NCI-H2227 treated with DMSO at 0.1 percent for 48 hours (cell line): ENCODE measurements at places on chromosomes 16 and 17.

DNA sequence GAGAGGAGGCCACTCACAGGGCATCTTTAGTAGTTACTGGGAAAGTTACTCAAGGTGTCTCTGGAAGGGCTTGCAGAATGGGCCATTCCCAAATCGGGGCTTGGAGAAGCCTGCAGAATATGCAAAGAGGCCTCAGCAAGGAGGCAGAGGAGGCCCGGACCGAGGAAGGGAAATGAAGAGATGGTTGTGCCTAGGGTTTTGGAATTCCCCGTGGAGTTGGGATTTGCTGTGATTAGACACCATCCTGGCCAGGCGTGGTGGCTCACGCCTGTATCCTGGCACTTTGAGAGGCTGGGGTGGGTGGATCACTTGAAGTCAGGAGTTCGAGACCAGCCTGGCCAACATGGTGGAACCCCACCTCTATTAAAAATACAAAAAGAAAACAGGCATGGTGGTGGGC is 193.0 kb downstream of the IRF8 start:
- no peak for DNase-seq

DNA sequence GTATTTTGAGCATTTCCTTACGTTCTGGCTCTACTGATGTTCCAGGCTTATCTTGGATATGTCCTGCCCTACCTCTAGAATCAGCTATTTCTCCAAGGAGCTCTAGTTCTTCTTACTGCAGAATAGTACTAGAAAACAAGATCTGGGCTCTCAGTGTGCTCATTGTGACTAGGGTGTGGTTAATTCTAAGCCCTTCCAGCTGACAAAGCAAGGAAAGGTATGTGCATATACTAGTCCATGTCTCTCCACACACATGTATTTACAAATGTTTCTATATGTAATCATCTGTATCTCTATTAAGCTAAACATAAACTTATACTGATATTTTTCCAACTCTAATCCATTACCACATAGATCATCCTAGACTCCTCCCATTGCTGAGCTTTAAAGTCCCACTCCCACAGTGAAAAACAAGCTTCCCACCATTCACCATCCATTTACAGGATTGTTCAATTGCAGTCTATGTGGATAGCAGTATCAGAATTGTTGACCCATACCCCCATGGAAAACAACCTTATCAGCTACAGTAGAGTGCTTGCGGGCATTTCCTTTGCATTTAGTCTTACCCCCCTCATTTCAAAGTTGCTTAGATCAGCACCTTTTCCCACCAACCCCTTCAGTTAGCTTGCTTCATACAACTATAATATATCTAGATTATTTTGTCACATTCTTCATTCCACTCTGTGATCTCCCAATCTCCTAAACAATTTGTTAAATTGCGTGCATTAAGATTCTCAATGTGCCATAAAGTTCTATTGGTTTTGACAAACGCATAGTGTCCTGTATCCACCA is 194.5 kb downstream of the SOX9 start:
- DNase-seq, result no peak

DNA sequence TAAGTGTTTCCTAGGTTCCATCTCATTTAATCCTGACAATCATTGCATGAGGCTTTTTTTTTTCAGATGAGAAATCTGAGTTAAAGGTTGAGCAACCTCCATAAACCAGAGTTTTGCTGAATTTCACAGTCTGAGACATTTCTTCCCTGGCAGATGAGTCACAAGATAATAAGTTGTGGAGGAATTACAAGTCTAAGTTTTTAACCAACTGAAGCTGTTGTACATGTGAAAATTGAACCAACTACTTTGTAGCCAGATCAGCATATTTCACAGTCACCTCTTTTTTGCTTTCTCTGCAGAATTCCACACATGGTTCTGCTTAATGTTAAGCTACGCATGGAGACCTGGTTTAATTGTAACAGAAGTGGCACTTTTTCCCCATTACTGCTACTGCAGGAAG is 765.6 kb downstream of the CDH11 start:
- DNase-seq, result no peak

DNA sequence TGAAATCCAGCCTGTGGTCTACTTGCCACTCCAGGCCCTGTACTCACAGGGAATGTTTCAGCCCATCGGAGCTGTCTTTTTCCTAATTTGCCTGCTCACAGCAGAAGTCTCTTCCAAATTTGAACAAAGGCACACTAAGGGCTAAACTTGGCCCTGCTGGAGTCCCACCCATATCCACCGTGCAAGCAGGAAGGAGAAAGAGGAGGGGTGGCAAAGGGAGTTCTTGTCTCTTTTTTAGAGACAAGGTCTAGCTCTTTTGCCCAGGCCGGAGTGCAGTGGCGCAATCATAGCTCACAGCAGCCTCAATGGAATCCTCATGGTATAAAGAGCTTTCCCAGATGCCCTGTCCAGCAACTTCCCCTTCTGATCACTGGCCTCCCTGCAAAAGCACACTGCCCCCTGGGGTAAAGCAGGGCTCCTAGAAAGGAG is 2.7 kb upstream of the PRM1 start:
- DNase-seq, result no peak

DNA sequence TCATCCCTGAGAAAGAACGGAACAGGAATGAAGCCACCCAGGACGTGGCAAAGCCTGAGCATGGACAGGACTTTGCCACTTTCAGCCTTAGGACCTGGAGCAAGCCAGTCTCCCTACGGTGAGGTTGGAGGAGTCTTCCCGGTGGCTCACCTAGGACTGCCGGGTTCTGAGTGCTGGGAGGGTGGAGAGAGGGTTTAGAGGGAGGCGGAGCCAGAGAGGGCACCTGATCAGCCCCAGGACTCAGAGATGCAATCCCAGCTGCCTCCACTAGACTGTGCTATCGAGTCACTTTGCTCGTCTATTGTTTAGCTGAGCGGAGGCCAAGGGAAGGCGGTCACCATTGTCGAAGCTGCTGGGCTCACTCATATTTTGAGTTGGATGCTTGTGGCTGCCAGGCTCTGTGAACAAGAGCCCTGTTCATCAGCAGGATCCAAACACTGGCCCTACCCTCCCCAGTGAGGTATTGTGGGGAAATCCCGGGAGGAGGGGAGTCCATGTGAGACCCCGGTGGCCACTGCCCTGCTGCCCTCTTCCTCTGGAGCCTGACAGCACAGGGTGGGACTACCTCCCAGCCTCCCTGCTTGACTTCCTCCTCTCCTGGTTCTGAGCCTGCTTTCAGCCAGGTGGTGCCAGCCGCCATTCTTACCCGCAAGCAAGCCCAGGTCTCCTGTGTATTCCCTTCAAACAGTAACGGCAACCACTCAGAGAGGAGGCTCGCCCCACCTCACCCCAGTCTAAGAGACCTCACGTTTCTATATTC is 7.0 kb downstream of the KRT14 start:
- DNase-seq, result no peak

- DNase-seq, result no peak
Observed at GRCh38 chr16:11190588-11191560, 65.1 kb downstream of the SOCS1 start.

DNA sequence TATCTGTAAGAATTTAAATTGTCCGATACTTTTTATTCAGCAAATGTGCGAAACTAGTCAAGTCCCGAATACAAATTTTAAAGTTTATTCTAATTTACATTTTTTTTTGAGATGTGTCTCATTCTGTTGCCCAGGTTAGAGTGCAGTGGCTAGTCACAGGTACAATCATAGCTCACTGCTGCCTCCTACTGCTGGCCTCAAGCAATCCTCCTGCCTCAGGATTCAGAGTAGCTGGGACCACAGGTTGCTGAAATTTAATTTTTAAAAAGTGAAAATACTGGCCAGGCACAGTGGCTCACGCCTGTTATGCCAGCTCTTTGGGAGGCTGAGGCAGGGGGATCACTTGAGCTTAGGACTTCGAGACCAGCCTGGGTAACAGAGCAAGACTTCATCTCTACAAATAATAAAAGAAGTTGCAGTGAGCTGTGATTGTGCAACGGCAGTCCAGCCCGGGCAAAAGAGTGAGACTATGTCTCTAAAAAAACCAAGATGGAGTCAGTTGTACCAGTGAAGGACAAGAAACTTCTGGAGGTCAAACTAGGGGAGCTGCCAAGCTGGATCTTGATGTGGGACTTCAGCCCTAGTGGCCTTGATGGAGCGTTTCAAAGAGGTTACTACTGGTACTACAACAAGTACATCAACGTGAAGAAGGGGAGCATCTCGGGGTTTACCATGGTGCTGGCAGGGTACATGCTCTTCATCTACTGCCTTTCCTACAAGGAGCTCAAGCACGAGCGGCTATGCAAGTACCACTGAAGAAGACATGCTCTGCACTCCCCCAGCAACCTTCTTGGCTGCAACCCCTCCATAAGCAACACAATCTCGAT is 5.6 kb downstream of the POLG2 start:
- DNase-seq, result no peak

- no peak for DNase-seq
Observed at GRCh38 chr17:29949696-29950095, 8.3 kb downstream of the EFCAB5 start.

GRCh38 chr16:70749681-70750601 is 51.0 kb downstream of the VAC14 start:
- DNase-seq, result peak; percentile 18

GRCh38 chr16:4046221-4046620 is 70.0 kb downstream of the ADCY9 start:
- DNase-seq, result no peak

GRCh38 chr17:57984936-57985674 is 2.9 kb downstream of the VEZF1 start:
- DNase-seq, result no peak

DNA sequence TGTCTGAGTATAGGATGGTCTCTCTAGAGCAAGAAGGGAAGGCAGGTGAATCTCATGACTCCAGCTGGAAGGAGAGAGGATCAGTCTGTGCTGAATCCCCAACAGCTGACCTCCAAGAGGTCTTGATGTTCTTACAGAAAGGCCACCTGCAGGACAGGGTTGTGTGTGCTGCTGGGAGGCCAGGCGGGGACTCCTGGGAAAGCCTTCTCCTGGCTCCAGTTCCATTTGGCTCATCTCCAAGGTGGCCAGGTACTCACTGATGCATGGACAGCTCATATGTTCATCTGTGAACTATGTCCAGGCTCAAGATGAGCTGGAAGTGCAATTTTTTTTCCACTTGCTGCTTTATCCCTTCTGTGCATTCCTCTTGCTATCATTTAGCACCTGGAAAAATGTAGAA is 730.2 kb upstream of the RBFOX1 start:
- DNase-seq, result peak; percentile 75

DNA sequence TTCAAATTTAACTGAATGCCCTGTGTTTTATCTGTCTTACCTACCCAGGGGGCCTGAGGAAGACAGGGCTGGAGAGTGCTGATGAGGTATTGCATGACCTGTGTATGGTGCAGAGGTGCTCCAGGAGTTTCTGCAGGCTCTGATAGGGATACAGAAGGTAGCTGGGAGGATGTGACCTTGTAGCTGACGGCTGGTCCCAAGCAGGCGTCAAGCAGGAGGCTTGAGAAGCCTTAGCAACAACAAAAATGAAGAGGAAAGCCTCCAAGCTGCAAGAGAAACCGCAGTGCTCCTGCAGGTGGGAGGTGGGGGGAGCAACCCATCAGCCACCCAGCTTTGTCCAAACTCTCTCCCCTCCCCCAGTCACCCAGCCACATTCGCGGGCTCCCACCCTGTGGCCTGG is 40.4 kb downstream of the LAT start:
- no peak for DNase-seq

- no peak for DNase-seq
Observed at GRCh38 chr17:13931111-13931526, 138.2 kb upstream of the COX10 start.

DNA sequence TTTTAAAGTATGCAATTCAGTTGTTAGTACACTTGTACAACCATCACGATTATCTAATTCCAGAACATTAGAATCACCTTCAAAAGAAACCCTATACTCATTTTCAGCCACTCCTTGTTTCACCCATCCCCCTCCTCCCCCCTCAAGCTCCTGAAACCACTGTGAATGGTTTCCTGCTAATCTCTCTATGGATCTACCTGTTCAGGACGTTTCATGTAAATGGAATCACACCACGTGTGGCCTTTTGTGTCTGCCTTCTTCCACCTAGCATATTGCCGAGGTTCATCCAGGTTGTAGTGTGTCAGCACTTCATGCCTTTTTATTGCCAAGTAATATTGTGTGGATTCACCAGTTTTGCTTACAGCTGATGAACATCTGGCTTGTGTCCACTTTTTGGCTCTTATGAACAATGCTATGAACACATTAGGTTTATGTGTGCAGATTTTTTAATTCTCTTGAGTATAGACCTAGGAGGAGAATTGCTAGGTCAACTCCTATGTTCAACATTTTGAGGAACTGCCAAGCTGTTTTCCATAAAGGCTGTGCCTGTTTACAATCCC is 17.8 kb downstream of the EIF4A3 start:
- DNase-seq, result no peak

DNA sequence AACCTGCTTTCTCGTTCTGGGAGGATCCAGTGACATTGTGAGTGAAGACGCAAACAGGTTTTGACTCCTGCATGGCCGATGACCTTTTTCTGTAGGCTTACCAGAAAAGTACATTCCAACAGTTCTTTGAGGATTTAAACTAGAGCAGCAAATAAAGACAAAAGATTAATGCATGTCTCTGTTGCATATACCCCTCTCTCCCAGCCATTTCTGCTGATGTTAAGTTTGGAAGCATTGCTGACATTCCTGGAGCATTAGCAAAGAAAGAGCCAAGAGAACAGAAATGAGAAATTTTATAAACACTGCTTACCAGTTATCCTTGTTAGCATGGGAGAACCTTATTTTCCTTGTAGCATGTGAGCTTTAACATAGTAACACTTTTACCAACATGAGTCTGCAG is 49.3 kb downstream of the SIAH1 start:
- DNase-seq, result no peak

DNA sequence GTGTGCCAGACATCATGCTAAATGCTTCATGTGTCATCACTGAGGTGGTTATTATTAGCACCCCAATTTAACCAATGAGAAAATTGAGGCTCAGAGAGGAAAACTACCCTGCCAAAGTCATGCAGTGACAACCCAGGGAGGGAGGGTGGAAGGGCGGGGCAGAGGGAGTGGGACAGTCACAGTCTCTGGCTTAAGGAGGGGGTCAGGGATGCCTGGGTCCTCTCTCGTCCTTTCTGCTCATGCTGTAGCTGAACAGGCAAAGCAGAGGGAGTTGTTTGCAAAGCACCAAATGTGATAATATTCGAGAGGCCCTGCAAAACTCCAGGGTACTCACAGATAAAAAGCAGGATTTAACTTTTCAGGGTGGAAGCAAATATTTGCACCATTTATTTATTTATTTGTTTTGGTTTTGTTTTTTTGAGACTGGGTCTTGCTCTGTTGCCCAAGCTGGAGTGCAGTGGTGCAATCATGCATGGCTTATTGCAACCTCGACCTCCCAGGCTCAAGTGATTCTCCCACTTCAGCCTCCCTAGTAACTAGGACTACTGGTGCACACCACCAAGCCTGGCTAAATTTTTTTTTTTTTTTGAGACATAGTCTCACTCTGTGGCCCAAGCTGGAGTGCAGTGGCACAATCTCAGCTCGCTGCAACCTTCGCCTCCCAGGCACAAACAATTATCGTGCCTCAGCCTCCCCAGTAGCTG is 47.9 kb upstream of the NKD1 start:
- no peak for DNase-seq

GRCh38 chr16:9114112-9114511 is 22.7 kb downstream of the HAPSTR1 start:
- DNase-seq, result no peak

- peak; percentile 80 for DNase-seq
Observed at GRCh38 chr17:7440113-7440833, 961 bp downstream of the FGF11 start.

- no peak for DNase-seq
Observed at GRCh38 chr17:42928714-42929496, 28.3 kb downstream of the G6PC1 start.

- no peak for DNase-seq
Observed at GRCh38 chr17:76079956-76080767, 1.2 kb downstream of the ZACN start.

GRCh38 chr16:82782715-82783251 is 156.0 kb downstream of the CDH13 start:
- DNase-seq, result no peak
